ENCODE measurements at places on chromosomes 12 and 14.

GRCh38 chr14:54299410-54300363 lies 97.1 kb upstream of the CDKN3 start:
- DNase-seq = no peak

GRCh38 chr12:72869024-72869423 lies 596.9 kb downstream of the TRHDE start:
- no peak for DNase-seq

DNA sequence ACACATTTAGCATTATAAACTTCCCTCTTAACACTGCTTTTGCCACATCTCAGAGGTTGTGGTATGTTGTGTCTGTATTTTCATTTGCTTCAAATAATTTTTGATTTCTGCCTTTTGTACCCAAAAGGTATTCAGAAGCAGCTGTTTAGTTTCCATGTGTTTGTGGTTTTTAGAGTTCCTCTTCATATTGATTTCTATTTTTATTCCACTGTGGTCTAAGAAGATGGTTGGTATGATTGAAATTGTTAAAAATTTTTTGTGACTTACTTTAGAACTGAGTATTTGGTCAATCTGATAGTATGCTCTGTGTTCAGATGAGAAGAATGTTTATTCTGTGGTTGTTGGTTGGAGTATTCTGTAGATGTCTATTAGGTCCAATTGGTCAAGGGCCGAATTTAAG lies 76.4 kb downstream of the IFNG-AS1 start:
- no peak for DNase-seq

DNA sequence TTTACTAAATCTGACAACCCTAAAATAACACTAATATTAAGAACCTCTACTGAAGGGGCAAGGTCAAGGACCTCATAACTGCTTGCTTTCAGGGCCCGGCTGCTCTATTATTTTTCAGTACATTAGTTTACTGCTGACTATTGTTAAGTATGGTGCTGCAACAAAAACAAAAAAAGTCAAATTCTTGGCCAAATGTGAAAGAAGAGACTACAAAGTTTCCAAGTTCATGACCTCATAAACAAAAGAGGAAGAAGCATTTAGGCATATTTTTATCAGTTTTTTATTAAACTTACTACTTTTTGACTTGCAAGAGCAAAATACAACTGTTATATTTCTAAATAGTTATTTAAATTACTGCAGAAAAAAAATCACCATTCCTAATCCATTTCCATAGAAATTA lies 109.8 kb upstream of the GPHB5 start:
- DNase-seq = no peak

DNA sequence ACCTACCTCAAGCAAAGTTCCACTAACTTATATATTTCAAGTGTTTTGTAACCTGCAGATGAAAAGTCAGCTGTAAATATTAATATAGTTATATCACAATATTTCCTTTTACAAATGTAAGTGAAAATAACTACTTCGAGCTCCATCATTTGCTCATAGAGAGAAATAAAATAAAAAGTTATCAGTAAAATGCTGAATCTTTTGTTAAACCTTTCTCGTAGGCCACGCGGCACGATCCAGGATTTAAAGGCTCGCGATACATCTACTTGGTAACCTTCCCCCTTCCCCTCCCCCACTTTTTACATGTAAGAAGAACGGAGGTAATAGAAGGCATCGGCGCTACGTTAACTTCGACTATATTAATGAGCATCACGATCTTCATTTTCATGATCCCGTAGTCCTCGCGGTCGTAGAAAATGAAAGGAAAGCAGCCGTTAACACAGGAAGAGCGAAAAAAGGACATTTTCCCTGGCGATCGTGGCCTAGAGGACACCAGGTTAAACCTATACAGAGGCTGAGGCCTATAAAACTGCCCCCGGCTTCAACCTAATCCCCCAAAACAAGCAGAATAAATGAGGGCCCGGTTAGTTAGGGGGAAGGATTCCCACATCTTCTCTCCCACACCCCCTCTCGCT lies 508 bp downstream of the HNRNPC start:
- no peak for DNase-seq
